ENCODE measurements at places on chromosomes 2 and 18. TPM values are rescaled to one million over a fixed set of nuclear protein-coding genes. Genes with fewer than 3 reads are reported as not detected.

- H3K4me3 ChIP-seq: no peak overlapping the region
- H3K4me1 ChIP-seq: peaks cover 31% of the 10 kb centered on the region
- H3K27ac ChIP-seq: no peak overlapping the region
- DNase-seq: peak; percentile 96
- no peaks in the 10 kb centered on the region for H3K27me3 ChIP-seq
Measured at GRCh38 chr18:45589356-45590035, 25.8 kb upstream of the SLC14A2 start.

Gene TMEM247
- total RNA-seq: not detected

DNA sequence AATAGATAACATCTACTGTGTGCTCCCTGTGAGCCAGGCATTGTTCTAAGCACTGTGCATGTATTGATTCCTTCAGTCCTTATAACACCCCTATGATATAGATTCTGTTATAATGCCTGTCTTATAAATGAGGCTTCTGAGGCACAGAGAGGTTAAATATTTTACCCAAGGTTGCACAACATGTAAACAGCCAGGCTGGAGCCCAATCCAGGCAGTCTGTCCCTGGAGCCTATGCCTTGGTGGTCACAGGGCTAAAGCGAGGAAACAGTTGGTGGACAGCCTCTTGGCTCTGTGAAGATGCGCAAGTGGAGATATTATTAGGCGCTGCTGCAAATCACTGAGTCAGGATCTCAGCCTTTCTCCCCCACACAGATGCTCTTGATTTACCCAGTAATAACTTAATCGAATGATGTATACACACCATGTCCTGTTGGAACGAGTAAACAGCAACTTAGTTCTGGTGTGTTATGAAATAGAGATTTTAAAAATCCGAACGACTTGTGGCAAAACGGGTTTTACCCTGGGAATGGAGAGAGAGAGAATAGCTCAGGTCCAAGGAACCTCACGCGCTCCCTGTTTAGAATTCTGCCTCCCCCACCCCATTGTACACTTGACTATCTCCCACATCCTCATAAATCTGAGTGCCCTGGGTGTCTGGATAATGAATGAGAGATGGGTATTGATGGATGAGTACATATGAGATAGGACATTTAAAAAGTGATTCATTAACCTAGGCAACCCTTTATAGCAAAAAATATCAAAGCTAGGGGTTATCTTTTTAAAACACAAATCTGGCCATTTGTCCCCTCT is 231.9 kb downstream of the BCL2 start:
- H3K4me1 ChIP-seq: no peaks in the 10 kb centered on the region
- H3K4me3 ChIP-seq: no peak overlapping the region
- no peaks in the 10 kb centered on the region for H3K27me3 ChIP-seq
- H3K27ac ChIP-seq: no peak overlapping the region

Gene OTX1
- 0.11 TPM for total RNA-seq

DNA sequence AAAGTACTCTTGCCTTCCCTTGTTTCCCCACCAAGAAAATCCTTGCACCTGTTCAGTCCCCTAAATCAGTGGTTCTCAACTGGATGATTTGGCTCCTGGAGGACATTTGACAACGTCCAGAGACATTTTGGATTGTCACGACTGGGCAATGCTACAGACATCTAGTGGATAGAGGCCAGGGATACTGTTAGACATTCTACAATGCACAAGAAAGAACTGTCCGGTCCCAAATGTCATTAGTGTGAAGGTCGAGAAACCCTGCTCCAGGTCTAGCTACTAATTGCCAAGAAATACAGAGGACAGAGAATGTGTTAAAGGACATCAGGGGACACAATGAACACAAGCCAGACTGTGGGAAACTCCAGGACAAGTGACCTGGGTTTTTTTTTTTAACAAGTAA is 60.0 kb downstream of the LRP2 start:
- no peaks in the 10 kb centered on the region for H3K27me3 ChIP-seq
- no peaks in the 10 kb centered on the region for H3K36me3 ChIP-seq
- no peak overlapping the region for H3K4me3 ChIP-seq
- no peaks in the 10 kb centered on the region for H3K4me1 ChIP-seq
- DNase-seq: no peak

Gene FOXI3
- 0.17 TPM for total RNA-seq

- peak; percentile 19 for DNase-seq
- no peaks in the 10 kb centered on the region for H3K27me3 ChIP-seq
- peaks cover 2% of the 10 kb centered on the region for H3K4me1 ChIP-seq
- H3K4me3 ChIP-seq: no peak overlapping the region
- H3K27ac ChIP-seq: no peak overlapping the region
Measured at GRCh38 chr2:19738707-19739106, 163.1 kb downstream of the TTC32 start.

DNA sequence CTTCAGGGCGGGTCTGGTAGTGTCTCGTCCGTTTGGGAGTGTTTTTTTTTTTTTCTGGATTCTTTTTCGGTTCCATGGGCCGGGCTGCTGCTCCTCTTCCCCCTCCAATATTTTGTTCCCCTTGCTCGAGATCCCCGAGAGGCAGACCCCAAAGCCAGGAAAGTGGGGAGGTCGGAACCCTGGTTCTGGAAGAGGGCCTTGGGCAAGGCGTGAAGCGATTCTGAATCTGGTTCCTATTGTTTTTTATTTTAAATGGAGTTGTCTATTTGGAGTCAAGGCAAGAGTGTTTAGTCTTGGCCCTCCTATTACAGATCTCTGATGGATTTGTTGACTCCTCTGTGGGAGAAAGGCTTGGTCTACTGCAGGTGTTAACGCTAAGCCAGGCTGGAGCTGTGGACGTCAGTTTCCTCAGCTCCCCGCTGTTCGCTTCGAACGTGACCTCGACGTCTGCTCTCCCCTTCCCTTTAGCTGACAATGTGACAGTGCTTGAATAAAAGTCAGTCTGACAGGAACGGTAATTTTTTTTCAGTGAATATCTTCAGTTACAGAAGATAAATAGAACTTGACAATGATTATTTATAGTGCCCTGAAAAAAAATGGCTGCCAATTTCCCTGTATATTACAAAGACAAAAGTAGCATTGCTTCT is 683 bp upstream of the DNAJC27 start:
- peak overlapping the region; percentile 99 for H3K27ac ChIP-seq
- peak; percentile 82 for DNase-seq
- no peaks in the 10 kb centered on the region for H3K27me3 ChIP-seq
- H3K36me3 ChIP-seq: no peaks in the 10 kb centered on the region

Gene TLX2
- total RNA-seq: not detected

Gene LYG2
- total RNA-seq: not detected

DNA sequence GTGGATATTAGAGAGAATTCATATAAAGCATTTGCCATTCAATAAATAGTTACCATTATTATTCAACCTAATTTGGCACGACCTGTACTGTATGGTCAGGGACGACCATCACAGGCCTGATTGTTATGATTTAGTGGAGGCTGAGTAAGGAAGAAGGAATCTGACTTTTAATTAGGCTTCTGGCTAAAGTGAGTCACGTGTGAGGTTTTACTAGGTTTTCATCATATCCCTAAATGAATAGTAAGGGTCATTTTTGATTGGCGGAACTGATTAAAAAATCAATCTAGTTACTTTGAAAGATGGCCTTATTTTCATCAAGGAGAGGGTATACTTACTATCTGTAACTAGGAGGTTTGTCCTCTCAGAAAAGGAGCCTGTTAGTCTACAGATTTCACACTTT is 143.4 kb downstream of the ADCYAP1 start:
- DNase-seq: no peak
- H3K27me3 ChIP-seq: no peaks in the 10 kb centered on the region
- H3K36me3 ChIP-seq: no peaks in the 10 kb centered on the region
- H3K4me1 ChIP-seq: no peaks in the 10 kb centered on the region
- H3K4me3 ChIP-seq: no peak overlapping the region

DNA sequence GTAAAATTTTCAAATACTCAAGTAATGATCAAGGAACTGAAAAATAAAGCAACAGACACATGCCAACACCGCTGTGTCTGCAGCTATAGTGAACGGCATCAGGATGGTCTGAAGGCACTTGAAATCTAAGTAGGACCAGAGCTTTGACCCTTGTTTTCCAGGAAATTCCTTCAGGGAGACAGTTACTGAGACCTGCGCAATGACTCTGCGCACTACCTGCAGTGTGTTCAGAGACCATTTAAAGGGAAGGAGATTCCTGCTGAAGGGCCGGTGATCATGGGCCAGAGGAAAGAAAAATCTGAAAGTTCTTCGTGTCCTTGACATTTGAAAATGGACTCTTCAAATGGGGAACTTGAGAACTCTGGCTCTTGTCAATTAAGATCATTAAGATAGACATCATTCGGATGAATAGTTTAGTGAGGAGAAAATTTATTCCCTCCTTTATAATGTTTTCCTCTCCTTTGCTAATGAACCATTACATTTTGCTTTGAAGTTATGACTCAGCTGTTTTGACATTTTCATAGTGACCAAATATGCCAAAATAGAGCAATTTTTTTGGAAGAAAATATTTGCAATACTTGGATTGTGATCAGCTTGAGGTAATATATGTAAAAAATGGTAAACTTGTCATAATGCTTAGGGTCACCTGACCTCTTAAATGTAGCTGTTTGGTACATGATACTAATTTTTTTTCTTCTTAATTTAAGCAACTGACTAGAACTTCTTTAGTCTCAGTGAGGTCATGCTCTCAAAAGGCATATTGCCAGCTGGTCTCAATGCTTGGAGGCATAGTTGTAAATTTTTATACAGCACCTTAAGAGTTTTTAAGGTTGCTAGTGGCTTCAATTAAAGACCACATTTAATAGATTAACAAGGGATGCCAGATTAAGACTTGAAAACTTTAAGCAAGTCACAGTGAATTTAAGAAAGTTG is 329.3 kb downstream of the ARHGAP15 start:
- H3K27ac ChIP-seq: no peak overlapping the region
- H3K4me3 ChIP-seq: no peak overlapping the region
- H3K27me3 ChIP-seq: no peaks in the 10 kb centered on the region
- DNase-seq: no peak

Gene UGT1A4
- not detected for total RNA-seq

Gene SAG
- not detected for total RNA-seq

DNA sequence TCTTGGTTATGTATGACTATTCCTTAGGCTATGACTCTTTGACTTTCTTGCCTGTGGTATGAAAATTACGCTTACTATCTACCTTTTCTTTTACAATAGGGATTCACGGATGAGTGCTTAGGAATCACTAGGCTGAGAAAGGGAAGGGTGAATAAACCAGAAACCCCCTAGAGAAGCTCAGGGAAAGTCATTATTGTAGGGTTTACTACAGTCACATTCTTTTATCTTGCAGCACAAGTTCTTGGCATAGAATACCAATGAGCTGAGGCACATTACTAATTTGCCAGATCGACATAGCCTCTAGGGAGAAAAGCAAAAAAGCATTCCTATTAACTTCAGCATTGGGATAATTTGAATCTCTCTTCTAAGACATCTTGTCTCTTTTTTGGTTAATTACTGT is 103.3 kb downstream of the ST6GAL2 start:
- peak; percentile 53 for DNase-seq
- no peak overlapping the region for H3K27ac ChIP-seq
- H3K4me3 ChIP-seq: no peak overlapping the region
- no peaks in the 10 kb centered on the region for H3K36me3 ChIP-seq
- H3K27me3 ChIP-seq: no peaks in the 10 kb centered on the region

DNA sequence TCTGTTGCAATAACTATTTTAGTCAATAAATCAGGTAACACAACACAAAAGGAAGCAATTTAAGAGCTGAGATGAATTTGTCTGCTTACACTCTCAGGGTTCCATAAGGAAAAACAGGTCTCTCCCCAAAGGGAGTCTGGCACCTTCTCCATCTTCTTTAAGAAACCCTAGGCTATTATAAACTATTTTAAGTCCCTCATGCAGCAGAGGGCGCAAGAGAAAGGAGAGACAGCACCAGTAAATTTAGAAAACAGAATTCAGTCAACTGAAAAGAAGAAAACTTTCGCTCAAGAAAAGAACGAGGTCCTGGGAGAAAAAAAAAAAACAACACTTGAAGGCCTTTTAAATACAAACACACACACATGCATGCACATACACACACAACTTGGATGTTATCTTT is 19.1 kb downstream of the SULT1C4 start:
- H3K27ac ChIP-seq: no peak overlapping the region
- no peaks in the 10 kb centered on the region for H3K36me3 ChIP-seq
- no peak overlapping the region for H3K4me3 ChIP-seq
- H3K27me3 ChIP-seq: no peaks in the 10 kb centered on the region

DNA sequence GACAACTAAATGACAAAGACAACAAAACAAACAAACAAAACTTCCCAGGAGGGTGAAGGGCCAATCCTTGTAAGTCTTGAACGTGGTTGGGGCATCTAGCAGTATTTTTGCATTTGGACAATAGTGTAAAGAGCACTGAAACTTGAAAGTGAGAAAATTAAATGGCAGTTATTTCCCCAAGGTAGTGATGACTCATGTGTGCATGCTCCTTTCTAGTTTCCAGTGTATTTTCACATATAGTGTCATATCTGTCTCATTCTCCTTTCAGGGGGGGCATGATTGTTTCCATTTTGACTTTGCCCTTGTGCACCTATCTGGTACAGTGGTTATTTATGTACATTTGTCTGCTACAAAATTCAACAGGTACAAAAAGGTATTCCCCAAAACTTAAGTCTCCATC is 39.5 kb downstream of the CERS6 start:
- H3K27me3 ChIP-seq: no peaks in the 10 kb centered on the region
- DNase-seq: no peak
- no peak overlapping the region for H3K27ac ChIP-seq
- H3K4me3 ChIP-seq: no peak overlapping the region
- no peaks in the 10 kb centered on the region for H3K4me1 ChIP-seq

- no peaks in the 10 kb centered on the region for H3K27me3 ChIP-seq
- no peaks in the 10 kb centered on the region for H3K36me3 ChIP-seq
- no peak for DNase-seq
- no peak overlapping the region for H3K27ac ChIP-seq
- H3K4me3 ChIP-seq: no peak overlapping the region
Measured at GRCh38 chr2:181626671-181627070, 30.2 kb downstream of the CERKL start.

Gene ALPI
- not detected for total RNA-seq

GRCh38 chr2:145626301-145626700 is 1106.4 kb upstream of the ZEB2 start:
- no peak for DNase-seq
- H3K4me1 ChIP-seq: no peaks in the 10 kb centered on the region
- H3K4me3 ChIP-seq: no peak overlapping the region
- no peaks in the 10 kb centered on the region for H3K27me3 ChIP-seq
- no peaks in the 10 kb centered on the region for H3K36me3 ChIP-seq

GRCh38 chr2:220775856-220776488 is 796.1 kb downstream of the EPHA4 start:
- H3K36me3 ChIP-seq: no peaks in the 10 kb centered on the region
- peaks cover 5% of the 10 kb centered on the region for H3K4me1 ChIP-seq
- no peak overlapping the region for H3K27ac ChIP-seq
- DNase-seq: no peak

All from lung (tissue), 17 donors.